ENCODE measurements at places on chromosomes 1 and 21.
A peak's percentile ranks its signal among the peaks of the same experiment; 100 is the strongest.

DNA sequence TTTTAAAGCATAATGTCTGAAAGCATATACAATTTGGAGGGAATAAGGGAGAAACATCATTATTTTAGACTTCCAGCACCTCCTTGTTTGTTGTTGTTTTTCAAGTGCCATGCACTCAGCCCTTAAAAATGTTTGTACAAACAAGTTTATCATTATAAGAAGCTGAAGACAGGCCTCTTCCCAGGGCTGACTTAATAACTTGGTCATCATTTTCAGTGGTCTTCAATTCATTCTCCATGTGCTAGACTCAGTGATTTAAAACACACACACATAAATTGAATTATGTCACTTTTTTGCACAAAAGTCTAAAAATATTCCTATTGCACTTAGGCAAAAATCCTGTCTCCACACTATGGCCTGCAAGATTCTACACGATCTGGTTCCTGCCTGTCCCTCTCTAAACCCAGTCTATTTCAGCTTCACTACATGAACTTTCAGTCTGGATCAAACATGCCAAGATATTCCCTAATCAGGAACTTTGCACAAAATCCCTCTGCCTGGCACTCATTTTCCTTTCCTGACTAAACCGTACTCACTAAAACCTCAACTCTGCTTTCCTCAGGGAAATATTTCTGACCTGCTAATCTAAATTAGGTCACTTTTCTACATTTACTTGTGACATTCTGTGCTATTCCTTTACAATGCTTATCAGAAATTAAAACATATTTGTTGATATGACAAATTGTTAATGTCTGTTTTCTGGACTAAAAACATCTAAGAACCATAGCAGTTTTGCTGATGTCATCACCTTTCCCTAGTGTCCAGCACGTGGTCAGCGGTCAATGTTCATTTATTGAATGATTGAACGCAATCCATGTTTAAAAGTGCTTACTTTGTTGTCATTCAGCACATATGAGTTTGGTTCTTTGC lies 14.8 kb upstream of the GBP5 start:
- no peak for DNase-seq

GRCh38 chr1:211938561-211938997 lies 96.8 kb downstream of the INTS7 start:
- DNase-seq = peak; percentile 44

DNA sequence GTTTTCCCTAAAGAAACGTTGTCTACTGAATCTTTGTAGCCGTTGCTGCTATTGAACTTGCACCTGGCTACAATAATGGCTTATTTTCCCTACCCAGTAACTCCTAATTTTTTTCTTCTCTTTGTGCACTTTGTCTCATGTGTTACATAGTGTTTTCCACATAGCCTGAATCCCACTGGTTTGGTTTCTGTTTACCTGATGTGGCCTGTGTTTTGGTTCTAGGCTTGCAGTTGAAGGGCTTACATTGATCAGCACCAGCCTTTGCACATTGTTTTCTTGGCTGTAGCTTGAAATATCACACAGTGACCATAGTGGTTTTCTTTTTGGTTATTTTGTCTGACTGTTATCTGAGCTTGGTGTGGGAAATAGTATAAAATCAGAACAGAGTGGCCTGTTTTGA lies 29.5 kb downstream of the ST3GAL3 start:
- DNase-seq = no peak

- DNase-seq = peak; percentile 37
Measured at GRCh38 chr1:176205332-176205914, 1.7 kb downstream of the COP1 start.

DNA sequence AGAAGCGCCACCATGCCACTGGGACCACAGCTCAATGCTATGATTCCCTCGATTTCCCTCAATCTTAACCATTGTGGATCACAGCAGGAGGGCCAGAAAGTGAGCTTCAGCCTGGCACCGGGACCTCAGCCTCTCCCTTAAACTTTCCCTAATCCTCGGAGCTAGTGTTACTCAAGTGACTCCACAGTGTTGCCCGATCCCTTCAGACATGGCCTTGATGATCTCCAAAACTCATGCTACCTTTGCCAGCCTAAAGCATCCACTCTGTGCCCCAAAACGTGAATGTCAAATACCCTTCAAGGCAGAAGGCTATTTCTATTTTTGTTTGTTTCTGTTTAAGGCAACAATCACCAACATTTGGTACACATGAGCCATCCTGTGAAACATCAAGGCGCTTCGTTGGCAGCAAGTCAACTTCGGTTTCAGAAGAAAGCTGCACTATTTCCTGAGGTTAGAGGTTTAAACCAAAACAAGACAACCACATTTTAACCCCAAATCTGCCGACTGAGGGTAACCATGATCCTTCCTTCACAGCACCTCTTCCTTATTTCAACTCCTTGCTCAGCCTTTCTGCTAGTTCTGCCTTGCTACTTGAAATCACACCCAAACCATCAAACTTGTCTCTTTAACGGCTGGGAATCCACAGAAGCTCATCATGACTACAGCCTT lies 94.4 kb upstream of the KRTAP19-8 start:
- peak; percentile 91 for DNase-seq

- no peak for DNase-seq
Measured at GRCh38 chr1:90402893-90403849, 313.9 kb downstream of the BARHL2 start.

GRCh38 chr21:46459356-46460112 lies 843 bp downstream of the DIP2A start:
- no peak for DNase-seq

DNA sequence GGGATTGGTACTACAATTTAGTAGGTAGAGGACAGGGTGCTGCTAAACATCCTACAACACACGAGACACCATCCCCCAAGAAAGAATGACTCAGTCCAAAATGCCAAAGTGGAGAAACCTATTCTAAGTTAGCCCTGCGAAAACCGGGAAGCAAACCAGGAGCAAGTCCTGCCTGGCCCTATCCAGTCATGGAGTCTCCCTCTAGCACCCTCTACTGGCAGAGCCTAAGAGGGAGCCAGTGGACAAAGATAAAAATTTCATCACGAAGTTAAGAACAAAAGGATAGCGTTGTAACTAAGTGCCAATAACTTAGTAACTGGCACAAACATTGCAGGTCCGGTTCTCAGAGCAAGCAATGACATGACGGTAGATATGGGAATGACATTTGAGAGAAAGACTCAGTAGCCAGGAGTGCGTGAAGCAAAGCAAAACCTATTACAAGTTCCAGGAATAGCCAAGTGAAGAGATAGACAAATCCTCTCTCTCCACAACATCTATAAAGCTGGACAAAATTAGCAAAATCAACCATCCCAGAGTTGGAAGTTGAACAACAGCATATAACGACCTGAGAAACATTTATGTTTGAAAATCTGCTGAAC lies 383.5 kb downstream of the OMA1 start:
- peak; percentile 2 for DNase-seq

- DNase-seq = no peak
Measured at GRCh38 chr1:201764579-201764978, 64.4 kb upstream of the IPO9 start.

GRCh38 chr1:92169214-92170005 lies 48.3 kb upstream of the C1orf146 start:
- no peak for DNase-seq

- DNase-seq = no peak
Measured at GRCh38 chr1:213127074-213127473, 76.0 kb downstream of the RPS6KC1 start.

DNA sequence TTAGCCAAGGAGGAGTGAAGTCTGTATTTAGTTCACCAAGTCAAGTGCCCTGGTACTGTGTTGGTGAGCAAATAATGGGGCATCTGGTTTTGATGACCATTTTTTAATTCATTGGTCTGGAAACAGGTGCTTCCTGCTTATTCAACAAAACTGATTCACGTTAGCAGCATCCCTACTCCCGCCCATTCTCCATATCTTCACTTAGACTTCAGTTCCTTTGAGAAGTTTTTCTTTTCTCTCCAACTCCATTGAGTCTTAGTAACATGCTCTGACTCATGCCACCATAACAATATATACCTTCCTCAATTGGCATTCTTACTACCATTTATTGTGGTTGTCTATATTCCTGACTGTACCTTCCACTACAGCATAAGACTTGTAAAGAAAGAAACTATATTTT lies 468.9 kb downstream of the DPYD start:
- DNase-seq = no peak

DNA sequence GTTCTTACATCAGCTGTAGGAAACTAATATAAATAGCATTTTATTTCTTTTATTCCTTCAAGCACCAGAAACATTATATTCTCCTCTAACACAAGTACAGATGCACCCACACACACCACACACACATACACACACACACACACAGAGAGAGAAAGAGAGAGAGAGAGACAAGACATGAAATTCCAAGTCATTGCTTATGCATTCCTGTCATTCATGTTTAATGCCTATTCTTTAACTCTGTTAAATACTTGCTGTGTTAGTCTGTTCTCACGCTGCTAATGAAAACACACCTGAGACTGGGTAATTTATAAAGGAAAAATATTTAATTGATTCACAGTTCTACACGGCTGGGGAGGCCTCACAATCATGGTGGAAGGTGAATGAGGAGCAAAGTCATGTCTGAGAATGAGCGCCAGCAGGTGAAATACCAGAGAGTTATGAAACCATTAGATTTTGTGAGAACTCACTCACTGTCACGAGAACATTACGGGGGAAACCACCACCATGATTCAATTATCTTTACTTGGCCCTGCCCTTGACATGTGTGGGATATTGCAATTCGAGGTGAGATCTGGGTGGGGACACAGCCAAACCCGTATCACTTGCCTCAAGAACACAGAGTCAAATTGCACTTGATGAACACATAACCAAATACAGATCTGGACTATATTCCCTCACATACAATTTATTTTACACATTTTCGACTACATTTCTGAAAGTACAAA lies 1058.1 kb upstream of the TMPRSS15 start:
- DNase-seq = no peak

GRCh38 chr1:28811369-28811765 lies 603 bp upstream of the OPRD1 start:
- no peak for DNase-seq

- no peak for DNase-seq
Measured at GRCh38 chr21:25115021-25115420, 492.3 kb downstream of the MRPL39 start.

- DNase-seq = no peak
Measured at GRCh38 chr1:170668209-170669106, 4.5 kb downstream of the PRRX1 start.

- DNase-seq = peak; percentile 45
Measured at GRCh38 chr1:161071886-161072371, 2.2 kb upstream of the ARHGAP30 start.

GRCh38 chr1:89894210-89895201 lies 73.7 kb downstream of the LRRC8D start:
- no peak for DNase-seq

GRCh38 chr1:82377201-82377884 lies 576.6 kb downstream of the ADGRL2 start:
- no peak for DNase-seq

DNA sequence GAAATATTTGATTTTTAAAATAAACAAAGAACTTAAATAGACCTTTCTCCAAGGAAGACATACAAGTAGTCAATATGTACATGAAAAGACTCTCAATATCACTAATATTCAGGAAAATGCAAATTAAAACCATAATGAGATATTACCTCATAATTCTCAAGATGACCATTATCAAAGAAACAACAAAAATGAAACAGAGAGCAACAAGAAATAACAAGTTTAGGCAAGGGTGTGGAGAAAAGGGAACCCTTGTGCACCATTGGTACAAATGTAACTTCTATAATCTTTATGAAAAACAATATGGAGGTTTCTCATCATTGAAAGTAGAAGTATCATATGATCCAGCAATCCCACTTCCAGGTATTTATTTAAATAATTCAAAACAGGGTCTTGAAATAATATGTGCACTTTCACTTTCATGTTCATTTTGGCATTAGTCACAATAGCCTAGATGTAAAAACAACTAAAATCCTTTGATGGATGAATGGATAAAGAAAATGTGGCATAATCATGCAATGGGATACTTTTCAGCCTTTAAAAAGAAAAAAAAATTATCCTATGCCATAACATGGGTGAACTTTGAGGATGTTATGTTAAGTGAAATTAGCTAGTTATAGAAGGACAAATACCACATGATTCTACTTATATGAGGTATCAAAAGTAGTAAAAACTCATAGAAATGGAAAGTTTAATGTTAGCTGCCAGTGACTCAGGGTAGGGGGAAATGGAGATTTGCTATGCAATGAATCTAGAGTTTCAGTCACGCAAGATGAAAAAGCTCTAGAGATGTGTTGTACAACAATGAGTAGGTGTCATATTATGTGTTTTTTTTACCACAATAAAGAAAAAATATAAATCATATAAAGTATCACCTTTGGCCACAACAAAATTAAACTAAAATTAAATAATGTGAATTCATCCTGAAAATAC lies 114.5 kb upstream of the LYPLAL1 start:
- peak; percentile 39 for DNase-seq

DNA sequence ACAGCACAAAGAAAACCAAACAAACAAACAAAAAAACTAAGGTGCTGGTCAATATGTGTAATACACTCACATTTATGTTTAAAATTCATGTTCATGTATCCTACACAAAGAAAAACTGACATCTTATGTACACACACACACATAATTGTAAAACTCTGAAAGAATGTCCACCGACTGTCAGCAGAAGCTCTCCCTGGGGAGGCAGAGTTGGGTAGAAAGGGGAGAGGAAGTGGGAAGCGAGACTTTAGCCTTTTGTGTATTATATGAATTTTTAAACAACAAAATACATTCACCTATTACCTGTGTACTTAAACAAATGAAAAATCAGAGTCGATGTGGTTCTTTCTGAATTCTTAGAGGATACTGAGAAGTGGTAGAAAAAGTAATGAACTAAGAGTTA lies 88.3 kb downstream of the ABCA4 start:
- no peak for DNase-seq

- no peak for DNase-seq
Measured at GRCh38 chr1:109895720-109896504, 14.7 kb upstream of the CSF1 start.

DNA sequence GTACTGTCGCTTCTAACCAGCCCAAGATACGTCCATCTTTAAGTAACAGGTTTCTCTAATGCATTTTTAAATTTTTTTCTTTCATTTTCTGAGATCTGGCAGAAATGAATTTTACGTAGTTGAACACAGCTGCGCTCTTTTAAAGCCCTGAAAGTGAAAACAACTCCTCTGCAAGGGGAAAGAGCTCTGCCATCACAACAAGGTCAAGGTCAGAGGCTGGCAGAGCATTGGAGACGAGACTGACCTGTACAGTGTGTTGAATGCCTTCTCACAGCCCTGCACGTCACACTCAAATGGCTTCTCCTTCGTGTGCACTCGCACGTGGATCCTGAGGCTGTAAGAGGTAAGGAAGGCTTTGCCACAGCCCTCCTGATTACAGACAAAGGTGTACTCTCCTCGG lies 19.7 kb downstream of the MTF1 start:
- no peak for DNase-seq

GRCh38 chr1:4268889-4269284 lies 368.8 kb upstream of the C1orf174 start:
- no peak for DNase-seq

Data from activated CD4-positive, alpha-beta T cell treated with anti-CD3 and anti-CD28 coated beads, Interleukin-2, amount 50 U/mL, for 16 hours (primary cell).